Kidney epithelial cell (primary cell): ENCODE measurements at places on chromosomes 5 and 9.

DNA sequence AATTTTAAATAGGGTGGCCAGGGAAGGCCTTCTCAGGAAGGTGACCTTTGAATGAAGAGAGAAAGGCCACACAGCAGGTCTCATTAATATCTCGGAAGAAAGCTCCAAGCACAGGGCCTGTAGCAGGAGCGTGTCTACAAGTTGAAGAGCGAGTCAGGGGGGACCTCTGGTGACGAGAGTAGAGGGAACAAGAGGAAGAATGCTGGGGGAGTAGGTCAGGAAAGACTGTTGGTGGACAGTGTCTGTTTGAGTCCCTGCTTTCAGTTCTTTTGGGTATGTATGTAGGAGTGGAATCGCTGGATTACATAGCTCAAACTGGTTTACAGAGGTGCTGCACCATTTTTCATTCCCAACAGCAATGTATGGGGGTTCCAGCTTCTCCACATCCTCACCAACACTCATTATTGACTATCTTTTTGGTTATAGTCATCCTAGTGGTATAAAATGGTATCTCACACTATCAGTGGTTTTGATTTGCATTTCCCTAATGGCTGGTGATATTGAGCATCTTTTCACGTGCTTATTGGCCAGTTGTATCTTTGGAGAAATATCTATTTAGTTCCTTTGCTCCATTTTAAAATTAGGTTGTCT, 55.8 kb downstream of the NUP214 start:
- DNase-seq = no peak

GRCh38 chr9:74147906-74148305, 349.2 kb upstream of the RORB start:
- no peak for DNase-seq

DNA sequence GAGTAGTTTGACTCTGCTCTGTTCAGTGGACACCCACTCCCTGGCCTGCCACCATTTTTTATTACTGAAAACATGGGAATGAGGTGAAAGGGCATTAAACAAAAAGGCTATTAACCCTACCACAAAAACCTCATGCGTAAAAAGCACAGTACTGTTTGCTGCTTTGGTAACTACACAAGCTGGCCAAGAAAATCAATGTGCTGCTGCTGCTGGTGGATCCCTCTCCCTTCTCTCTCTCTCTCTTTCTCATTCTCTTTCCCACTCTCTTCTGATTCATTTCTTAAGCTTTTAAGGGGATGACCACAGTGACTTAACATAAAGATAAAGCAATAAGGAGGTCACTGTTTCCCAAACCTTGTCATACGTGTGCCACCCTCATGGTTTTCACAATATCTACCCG, 183.2 kb upstream of the TBC1D2 start:
- no peak for DNase-seq

DNA sequence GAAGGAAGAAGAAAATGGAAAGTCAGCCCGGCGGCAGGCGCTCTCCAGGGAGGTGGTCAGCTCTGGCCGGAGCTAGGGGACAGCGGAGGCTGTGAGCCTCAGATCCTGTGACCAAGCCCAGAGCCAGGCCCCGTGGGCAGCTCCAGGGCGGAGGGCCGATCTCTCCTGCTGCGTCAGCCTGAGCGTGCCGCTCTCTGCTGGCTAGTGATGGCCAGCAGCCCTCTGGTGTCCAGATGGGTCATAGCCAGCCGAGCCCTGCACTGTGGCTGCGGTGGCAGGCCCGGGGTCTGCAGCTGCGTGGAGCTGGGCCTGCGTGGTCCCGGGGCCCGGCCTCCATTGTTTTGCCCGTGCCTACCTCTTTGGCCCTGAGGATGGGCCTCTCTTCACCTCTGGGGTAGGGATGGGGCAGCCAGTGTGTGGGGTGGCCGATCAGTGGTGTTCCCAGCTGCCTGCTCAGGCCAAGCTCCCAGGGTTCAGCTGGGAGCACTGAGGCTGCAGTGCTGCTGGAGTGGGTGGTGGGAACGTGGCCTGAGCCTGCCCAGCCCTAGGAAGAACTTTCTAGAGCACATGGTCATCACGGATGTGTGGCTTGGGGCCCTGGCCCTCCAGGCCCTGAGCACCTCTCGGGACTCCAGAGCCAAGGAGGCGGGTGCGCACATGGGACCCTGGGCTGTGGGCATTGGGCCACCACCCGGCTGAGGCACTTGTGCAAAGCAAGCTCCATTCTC, 17.1 kb upstream of the NRARP start:
- DNase-seq = no peak

DNA sequence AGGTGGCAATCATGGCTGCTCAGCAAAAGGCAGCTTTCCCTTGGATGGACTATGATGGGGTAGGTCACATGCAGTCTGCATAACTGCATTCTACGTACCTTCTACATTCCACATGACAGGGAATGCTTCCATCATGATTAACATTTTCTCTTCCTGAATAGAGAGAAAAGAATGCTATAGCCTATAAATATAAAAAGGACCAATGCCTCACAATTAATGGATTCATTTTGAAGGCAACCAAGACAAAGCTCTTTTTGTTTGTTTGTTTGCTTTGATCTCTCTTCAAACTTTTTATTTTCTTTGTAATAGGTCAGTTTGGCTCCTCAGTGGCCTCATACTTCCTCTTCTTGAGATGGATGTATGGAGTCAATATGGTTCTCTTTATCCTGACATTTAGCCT, 201.3 kb downstream of the ALDH1A1 start:
- no peak for DNase-seq

DNA sequence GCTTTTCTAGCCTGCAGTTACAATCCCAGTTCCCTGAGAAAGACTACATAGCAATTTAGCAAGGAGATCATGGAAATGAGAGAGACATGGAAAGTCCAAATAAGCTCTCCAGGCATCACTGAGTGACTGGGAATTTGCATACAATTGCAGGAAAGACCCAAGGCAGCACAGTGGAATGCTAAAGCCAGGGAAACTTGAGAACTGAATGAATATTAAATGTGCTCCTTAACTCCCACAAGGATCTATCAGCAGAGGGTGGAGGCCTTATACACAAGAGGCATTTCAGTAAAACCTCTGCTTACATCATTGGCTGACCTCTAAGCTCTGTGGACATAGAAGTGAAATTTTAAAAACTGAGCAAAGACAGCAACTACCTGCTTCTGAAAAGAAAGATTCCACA, 355.6 kb upstream of the DAB2 start:
- DNase-seq = no peak

DNA sequence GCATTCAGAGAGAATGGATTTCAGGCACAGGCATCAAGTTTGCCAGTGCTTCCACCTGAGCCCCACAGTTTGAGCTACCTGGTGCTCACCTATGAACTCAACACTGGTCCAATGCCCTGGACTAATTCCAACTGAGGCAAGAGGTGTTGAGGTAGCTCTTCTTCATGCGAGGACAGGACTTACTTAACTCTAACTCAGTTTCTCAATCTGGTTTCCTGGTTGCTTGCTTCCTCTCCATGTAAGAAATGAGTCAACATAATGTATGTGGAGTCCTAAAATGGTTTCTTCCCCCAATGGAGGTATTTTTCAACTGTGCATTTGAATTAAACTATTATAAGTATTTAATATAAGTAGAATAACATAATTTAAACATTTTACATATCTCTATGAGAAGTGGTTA, 523.6 kb upstream of the DAB2 start:
- no peak for DNase-seq

DNA sequence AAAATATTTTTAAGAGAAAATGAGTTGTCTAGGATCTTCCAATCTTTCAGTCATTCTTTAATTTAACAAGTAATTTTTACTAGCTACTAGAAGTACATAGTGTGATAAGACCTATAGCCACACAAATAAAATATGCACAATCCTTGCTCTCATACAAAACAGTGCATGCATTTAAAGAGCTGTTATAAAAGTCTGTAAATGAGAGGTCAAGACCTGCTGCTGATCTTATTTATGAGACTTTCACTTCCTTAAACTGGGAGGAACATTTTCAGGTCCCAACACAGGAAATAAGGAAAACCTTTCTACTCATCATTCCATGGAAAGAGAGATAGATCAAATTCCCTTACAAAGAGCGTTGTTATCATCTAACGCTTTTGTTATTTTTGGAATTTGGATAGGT, 54.2 kb upstream of the PAM start:
- no peak for DNase-seq

GRCh38 chr5:170357955-170358444, 31.2 kb downstream of the KCNMB1 start:
- DNase-seq = no peak

DNA sequence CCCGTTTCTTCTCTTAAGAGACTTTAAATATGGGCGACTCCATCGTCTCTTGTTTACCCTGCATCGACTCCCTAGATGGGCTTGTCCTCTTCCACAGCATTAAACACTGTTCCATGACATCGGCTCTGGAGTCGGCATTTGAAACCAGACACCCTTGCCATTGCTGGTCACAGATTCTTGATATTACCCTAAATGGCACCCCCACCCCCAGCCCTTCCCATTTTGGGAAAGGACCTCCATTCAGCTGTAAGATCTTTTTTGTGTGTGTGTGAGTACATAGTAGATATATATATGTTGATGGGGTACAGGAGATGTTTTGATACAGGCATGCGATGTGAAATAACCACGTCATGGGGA, 51.1 kb upstream of the SH3PXD2B start:
- DNase-seq = no peak

DNA sequence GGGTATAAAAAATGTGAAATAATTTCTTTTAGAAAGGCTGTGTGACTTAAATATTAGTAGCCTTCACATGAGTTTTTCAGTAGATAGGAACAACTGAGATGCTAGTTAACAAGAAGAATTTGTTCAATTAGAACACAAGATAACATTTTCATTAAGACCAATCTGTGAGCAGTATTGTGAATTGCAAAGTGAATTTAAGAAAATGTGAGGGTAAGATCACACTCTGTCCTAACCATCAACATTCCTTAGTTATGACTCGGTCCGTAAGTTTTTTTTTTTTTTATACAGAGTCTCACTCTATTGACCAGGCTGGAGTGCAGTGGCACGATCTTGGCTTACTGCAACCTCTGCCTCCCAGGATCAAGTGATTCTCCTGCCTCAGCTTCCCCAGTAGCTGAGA, 180.2 kb upstream of the EGFLAM start:
- no peak for DNase-seq

DNA sequence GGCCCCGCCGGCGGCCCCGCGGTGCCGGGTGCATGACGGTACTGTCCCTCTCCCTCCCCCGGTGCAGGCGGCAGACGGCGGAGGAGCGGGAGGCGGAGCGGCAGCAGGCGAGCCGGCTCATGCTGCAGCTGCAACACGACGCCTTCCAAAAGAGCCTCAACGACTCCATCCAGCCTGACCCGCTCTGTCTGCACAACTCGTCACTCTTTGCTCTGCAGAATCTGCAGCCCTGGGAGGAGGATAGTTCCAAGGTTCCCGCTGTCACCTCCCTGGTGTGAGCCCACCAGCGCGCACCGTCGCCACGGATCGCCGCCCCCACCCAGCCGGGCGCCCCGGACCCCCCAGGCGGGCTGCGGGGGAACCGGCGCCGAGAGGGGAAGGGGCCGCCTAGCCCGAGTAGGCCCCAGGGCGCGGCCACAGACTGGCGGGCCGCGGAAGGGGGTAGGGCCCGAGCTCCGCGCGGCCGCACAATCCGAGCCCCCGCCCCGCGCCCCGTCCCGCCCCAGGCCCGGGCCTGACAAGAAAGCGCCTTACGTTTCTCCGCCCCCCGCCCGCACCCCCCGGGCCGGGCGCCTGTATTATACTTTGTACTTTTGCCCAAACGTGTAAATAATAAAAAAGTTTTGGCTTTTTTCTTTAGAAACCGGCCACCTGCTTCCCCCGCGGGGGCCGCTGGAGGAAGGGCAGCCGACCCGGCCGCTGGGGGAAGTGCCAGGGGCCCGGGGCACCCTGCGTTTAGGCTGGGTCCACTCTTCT, 2.5 kb downstream of the TLX3 start:
- DNase-seq = no peak

DNA sequence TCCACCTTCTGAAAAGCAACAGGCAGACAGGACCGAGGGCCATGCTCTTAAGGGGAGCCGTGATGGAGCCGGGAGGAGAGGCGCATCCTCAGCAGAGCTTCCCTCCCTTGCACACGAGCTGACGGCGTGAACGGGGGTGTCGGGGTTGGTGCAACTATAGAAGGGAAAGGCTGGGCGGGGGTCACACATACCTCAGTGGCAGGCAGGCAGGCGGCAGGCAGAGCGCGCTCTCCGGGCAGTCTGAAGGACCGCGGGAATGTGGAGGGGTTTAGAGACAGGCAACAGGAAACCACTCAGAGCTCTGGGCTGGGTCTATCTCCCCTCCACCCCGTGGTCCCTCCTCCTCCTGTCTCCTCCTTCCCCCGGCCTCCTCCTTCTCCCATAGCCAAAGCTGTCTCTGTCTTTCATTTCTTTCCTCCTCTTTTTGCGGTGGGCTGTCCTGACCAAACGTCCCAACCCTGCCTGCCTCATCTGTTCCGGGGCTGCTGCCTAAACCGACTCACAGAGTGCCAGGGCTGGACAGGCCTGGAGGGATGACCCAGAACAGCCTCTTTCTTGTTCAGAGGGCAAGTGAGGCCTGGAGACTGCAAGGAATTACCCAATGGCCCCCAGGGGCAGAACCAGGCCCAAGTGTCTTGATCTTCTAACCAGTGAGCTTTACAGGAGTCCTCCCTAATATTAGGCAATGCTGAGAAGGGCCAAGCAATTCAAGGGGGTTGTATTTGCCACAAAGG, at the start of gene SPARC:
Gene SPARC (minus strand): TSS at position 242 of the 734 bp plus-strand sequence. CDS start 10,727 bp downstream, outside the sequence.
- DNase-seq = peak; percentile 58

GRCh38 chr5:95615164-95615467, 4.8 kb upstream of the GPR150 start:
- DNase-seq = no peak

GRCh38 chr5:21774801-21775200, 1078.3 kb downstream of the CDH12 start:
- peak; percentile 73 for DNase-seq

GRCh38 chr5:121500310-121500709, 351.4 kb upstream of the FTMT start:
- no peak for DNase-seq

GRCh38 chr5:142783601-142784341, 13.6 kb downstream of the ARHGAP26 start:
- DNase-seq = no peak

GRCh38 chr5:23289162-23289561, 218.2 kb upstream of the PRDM9 start:
- no peak for DNase-seq

GRCh38 chr5:125882061-125882460, 541.1 kb upstream of the GRAMD2B start:
- no peak for DNase-seq

GRCh38 chr5:143405063-143405848, 1.8 kb upstream of the NR3C1 start:
- no peak for DNase-seq

- no peak for DNase-seq
These were observed 279.0 kb downstream of the MLLT3 start for GRCh38 chr9:20343325-20343724.

DNA sequence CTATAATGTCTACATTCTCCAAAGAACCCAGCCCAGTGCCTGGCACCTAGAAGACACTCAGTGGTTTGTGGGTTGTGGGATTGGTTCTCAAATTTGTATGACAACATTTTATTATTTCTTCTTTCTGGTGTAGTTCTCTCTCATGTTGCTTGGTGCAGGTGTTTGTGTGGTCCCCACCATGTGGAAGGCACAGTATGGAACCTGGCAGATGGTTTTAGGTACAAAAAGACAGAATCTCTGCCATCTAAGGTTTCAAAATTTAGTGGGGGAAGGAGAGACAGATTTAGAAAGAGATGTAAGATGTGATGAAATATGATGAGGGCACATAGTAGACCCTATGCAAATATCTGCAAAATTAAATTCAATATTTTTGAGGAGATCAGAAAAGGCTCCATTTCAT, 323.8 kb downstream of the CDK5RAP2 start:
- no peak for DNase-seq
